ENCODE measurements at places on chromosomes 5 and 9.

- DNase-seq, result no peak
Observed at GRCh38 chr9:131500377-131500776, 2.3 kb upstream of the POMT1 start.

DNA sequence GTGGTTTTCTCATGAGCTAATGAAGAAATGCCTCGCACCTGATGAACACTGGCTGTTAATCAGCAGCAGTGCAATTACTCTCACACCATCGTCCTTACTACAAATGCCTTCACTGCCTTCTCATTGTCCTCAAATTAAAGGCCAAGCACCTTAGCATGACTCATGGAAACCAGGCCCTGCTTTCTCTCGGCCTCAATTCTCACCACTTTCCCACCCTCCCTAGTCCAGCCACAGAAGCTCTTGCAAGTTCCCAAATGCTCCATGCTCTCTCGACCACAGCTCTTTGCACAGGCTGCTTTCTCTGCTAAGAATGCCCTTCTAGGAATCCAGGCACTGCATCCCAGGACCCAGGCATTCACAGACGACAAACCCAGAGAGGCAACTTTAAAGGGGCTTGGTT is 94.6 kb upstream of the KLF4 start:
- DNase-seq, result no peak

GRCh38 chr5:105213078-105213477 is 1650.5 kb upstream of the NUDT12 start:
- no peak for DNase-seq

GRCh38 chr9:109500421-109500974 is 2.4 kb upstream of the PTPN3 start:
- DNase-seq, result no peak

DNA sequence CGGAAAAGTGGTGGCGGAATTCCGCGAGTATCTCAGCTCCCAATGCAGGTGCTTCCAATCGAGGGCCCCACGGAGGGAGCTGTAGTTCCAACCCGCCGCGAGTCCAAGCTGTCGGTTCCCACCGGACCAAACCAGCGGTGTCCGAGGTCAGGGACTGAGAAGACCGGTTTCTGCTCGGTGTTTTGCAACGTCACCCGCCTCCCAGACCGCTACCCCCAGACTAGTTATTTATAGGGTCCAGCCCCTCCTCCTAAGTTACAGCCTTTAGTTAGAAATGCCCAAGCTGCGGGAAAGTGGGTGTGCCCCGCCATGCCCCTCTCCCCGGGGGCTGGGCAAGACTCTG is 677 bp upstream of the MYORG start:
- no peak for DNase-seq

- DNase-seq, result no peak
Observed at GRCh38 chr5:170614720-170615119, 110.9 kb downstream of the KCNIP1 start.

DNA sequence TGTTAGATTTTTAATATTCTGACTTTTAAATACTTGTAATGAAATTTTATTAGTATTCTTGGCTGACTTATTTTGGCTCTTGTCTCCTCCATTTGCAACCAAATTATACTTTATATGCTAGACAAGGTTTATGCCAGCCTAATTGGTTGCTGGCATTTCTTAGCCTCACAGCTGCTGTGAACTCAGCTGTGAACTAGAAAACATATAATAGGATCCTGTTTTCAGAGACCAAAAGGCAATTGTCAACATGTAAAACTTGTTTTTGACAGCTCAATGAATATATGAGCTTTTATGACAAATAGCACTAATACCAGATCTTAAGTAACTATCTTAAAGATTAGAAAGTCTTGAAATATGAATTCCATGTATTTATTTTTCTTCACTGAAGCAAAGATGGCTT is 25.9 kb downstream of the KIF2A start:
- no peak for DNase-seq

DNA sequence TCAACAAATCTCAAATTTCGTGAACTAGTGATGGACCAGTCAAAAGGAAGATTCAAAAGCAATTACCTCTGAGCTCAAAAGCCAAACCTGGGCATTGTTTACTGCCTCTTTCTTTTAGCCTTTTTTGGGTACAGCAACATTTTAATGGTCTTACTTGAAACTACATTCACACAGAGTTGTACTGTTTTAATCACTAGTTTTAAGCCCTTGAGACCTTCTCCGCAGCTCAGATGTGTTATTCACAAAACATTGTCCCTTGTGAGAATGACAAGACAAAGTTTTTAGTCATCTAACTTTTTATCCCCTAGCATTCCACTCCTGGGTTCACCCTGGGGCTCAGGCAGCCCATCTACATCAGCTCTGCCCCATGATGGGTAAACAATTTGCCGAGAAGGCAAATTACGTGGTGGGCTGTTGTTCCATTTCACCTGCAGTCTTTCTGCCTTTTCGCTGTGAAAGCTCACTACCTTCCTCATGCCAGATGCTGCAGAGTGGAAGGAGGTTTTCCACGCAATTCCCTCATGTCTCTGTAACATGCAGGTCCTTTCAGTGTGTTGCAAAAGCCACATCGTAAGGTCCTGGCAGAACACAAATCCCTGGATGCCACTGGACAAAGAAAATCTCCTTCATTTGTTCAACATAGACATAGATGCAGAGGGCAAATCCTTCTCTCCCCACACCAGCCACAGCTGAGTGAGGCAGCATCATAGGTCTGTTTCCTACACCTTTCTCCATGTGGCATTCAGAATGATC is 175.7 kb downstream of the EBF1 start:
- DNase-seq, result no peak

- DNase-seq, result no peak
Observed at GRCh38 chr9:135971892-135972291, 10.7 kb upstream of the UBAC1 start.

DNA sequence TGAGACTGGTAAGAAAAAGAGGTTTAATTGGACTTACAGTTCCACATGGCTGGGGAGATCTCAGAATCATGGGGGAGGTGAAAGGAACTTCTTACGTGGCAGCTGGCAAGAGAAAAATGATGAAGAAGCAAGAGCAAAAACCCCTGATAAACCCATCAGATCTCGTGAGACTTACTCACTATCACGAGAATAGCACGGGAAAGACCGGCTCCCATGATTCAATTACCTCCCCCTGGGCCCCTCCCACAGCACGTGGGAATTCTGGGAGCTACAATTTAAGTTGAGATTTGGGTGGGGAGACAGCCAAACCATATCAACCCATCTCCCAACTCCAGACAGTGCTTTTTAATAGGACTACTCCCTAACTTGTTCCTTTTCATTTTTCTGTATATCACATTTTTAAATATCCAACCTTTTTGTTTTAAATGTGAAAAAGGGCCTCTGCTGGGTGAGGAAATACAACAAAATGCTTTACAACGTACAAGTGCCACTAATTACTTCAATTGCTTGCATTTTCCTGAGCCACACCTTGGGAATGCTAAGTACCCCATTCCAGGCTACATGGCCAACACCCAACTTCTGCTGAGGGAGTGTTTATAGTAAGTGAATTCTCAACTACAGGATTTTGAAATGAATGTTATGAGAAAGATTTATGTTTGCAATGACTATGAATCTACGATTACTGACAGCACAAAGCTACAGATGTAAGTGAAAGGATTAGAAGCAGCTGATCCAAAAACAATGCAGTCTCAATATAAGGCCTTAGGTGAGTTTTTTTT is 294.1 kb upstream of the CD180 start:
- DNase-seq, result no peak

DNA sequence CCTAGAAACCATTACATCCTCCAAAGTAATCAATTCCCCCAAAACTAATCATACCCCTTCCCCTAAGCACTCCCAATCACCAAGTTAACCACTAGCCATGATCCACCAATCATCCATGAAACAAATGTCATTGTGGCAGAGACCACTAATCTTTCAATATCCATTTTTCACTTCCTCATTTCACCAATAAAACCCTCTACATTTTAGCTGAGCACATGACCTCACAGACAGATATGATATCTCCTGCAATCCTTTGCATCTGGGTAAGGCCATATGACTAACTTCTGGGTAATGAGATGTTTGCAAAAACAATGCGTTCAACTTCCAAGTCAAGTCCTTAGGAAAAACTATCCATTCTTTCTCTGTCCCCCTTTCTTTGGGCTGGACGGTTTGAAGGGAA is 20.7 kb downstream of the OR2S2 start:
- DNase-seq, result no peak

DNA sequence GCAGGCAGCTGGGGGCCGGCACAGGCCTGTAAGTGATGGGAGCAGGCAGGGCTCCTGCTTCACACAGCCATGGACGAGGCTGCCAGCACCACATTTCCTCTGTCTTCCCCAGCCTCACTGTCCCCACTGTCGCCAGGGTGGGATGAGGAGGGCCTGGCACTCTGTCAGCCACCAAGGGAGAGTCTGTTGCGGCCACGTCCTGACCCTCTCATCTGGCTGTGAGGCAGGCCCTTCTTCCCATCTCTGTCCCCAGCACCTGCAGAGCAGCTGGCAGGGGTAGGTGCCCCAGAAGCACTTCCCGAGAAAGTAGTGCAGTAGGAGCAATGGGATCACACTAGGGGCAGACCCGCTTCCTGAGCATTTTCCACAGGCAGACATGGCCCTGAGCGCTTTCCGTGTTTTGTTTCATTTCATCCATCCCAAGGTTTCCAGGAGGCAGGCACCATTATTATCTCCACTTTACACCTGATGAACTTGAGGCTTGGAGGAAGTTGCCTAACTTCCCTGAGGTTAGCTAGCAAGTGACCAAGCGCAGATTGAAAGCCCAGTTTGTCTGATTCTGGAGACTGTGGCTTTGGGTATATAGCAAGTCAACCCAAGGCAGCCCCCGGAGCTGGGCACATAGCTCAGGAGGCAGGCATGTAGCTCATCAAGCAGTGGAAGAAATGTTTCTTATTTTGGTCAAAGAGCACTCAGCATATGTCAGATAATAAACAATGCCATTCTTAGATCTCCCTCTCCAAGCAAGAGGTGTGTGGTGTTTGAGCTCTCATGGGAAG is 202.4 kb downstream of the DAB2IP start:
- DNase-seq, result no peak

DNA sequence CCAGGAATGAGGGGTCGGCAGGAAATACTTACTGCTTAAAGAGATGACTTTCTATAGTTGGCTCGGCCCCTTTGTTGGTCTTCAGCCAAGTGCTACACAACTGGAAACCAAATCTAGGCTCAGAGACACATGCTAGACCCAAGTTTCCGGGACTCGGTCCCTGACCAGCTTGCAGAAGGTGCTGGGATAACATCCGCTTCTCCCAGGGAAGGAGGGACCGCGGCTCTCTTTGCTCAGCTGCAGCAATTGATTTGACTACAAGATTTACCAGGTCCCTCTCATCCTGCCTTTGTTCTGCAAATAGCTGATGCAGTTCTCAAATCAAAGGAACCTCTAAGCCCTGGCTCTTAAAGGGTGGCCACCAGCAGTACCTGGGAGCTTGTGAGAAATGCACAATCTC is 314.7 kb downstream of the MLLT3 start:
- no peak for DNase-seq

- no peak for DNase-seq
Observed at GRCh38 chr5:110376281-110376951, 350.1 kb downstream of the TMEM232 start.

- no peak for DNase-seq
Observed at GRCh38 chr9:134662143-134662876, 20.7 kb downstream of the COL5A1 start.

- DNase-seq, result no peak
Observed at GRCh38 chr9:38228331-38229103, 159.5 kb upstream of the SHB start.

DNA sequence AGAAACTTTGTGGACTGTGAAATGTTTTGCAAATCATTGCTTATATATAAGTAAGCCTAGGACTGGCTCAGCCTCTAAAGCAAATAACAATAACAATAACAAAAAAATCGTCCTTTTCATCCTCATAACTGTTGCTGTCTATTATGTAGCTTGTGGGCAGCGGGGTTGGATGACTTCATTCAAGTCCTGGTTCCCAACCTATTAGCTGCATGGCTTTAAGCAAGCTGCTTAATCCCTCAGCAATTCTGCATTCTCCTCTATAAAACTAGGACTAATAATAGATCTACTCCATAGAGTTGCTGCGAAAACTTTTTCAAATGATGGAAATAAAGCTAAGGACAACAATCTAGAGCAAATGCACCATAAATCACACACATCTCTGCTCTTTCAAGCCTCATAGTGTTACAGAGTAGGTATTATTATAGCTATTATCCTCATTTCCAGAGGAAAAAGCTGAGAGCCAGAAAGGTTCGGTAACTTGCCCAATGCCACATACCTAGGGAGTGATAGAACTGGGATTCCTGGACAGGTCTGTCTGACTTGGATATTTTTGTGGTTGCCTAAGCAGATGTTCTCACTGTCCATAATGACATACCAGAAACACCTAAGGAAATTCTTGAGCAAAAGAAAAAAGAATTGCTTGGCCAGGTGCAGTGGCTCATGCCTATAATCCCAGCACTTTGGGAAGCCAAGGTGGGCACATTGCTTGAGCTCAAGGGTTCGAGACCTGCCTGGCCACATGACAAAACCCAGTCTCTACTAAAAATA is 98.8 kb upstream of the ADRA1B start:
- no peak for DNase-seq

- no peak for DNase-seq
Observed at GRCh38 chr5:116650964-116651363, 76.3 kb upstream of the SEMA6A start.

DNA sequence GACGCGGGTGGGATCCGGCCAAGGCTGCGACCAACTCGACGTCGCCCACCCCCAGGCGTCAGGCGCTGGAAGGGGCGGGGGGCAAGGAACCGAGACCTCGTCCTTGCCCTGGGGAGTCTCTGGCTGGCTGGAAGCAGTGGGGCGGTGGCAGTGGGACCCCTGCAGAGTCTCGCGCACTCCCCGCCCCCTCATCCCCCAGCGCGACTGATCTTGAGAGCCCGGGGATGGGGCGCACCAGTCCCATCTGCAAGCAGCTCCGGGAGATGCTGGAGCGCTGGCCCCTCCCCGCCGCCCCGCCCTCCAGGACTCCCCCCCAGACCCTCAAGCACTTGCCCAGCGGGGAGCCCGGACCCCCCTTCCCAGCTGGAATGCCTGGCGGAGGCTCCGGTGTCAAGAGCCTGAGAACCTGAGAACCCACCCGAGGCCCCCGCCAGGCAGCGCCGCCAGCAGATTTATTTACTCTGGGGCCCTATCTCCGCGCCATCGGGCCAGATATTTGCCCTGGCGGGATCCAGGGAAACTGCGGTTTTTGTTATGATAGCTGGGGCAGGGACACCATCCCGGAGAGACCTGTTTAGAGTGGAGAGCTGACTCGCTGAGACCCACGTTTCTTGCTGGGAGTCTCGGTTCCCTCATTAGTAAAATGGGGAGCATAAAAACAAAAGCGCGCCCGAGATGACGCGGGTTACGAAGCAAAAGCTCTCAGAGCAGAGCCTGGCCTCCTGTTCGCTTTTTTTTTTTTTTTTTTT is 1.2 kb downstream of the PRRT1B start:
- peak; percentile 16 for DNase-seq

GRCh38 chr5:132489871-132490483 is 596 bp downstream of the IRF1 start:
- no peak for DNase-seq

DNA sequence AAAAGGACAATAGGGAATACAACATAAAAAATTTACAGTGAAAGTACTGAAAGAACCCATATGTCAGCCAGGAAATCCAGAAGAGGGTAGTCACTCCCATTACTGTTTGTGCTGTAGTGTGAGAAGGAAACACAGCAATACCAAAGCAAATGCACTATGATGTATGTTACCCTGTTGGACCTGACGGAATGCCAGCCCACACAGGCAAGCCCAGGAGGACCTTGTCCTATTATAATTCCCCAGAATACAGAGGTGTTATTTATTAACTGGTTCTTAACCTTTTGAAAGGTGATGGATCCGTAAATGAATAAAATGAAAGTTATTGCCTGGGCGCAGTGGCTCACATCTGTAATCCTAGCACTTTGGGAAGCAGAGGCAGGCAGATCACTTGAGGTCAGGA is 79.0 kb downstream of the GDA start:
- DNase-seq, result no peak

Measured in SHP77 treated with DMSO at 0.1 percent for 48 hours (cell line).